ENCODE measurements at places on chromosomes 3 and 15. TPM values are rescaled to one million over a fixed set of nuclear protein-coding genes. Genes with fewer than 3 reads are reported as not detected.
A peak's percentile ranks its signal among the peaks of the same experiment; 100 is the strongest.

HIGD1A gene
- 335 TPM for total RNA-seq

AADAC gene
- total RNA-seq = not detected

SLC15A2 gene
- 3.9 TPM for total RNA-seq

FOXB1 gene
- total RNA-seq = not detected

ZNF385D gene
- total RNA-seq = 2.6 TPM

STRC gene
- total RNA-seq = not detected

IL20RB gene
- 0.43 TPM for total RNA-seq

GRCh38 chr15:68930268-68931022 is at the start of gene SPESP1:
Gene SPESP1, plus strand, starts transcription at chr15:68930525. Its CDS starts 129 bp downstream, at chr15:68930654.
- DNase-seq = peak; percentile 72

DNA sequence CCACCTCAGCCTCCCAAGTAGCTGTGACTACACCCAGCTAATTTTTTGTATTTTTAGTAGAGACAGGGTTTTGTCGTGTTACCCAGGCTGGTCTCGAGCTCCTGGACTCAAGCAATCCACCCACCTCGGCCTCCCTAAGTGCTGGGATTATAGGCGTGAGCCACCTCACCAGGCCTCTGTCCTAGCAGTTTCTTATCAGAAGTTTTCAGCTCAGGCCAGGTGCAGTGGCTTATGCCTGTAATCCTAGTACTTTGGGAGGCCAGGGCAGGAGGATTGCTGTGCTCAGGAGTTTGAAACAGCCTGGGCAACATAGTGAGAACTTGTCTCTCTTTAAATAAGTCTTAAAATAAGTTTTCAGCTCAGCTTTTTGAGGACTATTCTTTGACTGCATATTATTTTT is 48.4 kb downstream of the SGO1 start:
- DNase-seq = no peak

DNA sequence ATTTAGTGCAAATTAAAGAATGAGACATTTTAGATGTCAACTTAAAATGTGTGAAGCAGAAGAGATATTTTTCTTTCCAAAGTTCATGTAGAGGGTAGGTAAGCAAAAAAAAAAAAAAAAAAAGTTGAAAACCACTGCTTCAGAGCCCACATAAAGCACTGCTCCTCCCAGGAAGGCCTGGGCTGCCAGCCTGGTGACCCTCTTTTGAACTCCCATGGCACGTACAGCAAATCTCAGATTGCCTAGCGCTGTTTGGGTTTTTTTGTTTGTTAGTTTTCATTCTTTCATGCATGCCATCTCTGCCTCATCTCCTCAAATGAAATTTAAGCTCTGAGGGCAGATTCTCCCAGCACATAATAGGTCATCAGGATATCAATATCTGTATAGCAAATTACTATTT is 120.1 kb downstream of the SRGAP3 start:
- no peak for DNase-seq

DNA sequence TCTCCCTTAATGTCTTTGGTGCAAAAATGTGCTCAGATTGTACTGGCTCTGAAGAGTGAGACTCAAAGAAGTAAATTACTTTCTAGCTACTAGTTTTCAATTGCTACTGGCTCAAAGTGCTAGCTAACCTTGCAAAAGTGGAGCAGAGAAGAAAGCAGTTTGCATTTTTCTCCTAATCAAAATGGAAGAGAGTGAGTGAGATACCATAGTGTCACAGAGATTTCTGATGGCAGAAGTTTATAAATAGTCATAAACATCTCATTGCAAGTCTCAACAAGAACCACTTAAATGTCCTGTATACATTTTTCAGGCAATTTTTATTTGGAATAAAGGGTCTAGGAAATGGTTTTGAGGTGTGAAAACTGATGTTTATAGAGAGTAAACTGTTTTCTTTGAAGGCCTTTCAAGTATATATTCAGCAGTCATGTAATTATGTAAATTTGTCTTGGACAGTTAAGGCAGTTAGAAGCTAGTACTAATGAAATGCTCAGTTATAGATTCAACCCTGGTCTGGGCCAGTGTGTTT is 237.7 kb upstream of the GOLIM4 start:
- DNase-seq = no peak

- DNase-seq = peak; percentile 64
These were observed 15.6 kb downstream of the NBEAL2 start for GRCh38 chr3:46994801-46995731.

DNA sequence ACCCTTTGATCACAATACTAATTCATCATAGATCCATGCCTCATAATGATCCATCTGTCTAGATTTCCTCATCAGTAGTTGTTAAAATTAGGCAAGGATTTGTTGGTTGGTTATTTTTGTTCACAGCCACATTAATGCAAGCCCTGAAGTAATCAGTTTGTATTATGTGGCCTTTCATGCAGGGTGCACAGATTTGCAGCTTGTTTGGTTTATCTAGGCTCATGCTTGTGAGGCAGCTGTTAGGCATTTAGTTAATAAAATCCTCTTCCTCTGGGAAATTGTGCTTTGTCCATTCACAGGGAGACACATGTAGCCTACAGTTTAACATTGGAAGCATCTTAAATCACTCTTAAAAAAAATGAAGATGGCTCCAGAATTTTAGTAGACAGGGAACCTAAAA is 162.8 kb upstream of the ZNF385D start:
- no peak for DNase-seq

GRCh38 chr15:77528968-77529319 is 103.8 kb downstream of the LINGO1 start:
- DNase-seq = no peak

DNA sequence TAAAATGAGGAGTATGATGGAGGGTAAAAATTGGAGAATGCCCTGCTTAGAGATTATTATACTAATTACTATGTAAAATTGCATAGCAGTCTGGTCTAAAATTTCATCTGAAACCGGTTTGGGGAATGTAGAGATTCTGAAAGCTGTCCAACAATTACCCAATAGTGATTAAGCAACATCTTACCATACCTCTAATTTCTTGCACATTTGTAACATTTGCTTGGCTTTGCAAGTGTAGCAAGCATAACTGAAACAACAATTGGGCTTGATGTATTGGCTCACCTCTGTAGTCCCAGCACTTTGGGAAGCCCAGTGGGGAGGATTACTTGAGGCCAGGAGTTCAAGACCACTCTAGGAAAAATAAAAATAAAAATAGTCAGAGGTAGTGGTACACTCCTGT is 17.4 kb downstream of the AADACL2 start:
- DNase-seq = no peak

GRCh38 chr3:75042941-75043340 is 428.5 kb upstream of the CNTN3 start:
- DNase-seq = no peak

- DNase-seq = no peak
These were observed 80.2 kb downstream of the FMN1 start for GRCh38 chr15:33114374-33114717.

DNA sequence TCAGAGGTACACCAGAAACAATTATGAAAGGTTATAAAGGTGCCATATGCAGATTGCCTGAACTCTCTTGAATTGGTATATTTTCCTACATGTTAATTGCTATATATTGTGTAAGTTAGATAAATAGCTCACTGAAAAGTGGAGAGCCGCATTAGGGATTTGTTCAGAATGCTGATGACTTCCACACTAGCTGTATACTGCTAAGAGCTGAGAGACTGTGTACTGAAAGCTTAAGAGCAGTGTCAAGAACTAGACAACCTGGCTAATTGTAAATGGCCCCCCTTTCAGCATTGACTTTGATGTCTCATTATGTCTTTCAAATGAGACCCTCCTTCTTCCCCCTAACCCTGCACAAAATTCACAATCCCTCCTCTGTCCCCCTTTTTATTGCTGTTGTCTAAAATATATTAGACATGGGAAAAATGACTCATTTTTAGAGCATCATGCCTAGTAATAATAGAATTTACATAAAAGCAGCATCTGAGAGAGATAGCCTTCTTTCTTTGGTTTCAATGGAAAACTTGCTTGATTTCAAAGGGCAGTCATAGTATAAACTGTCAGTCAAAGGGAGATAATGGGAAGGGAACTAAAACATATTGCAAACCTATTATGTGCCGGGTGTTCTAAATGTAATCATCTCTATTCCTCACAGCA is 34.7 kb upstream of the GREM1 start:
- no peak for DNase-seq

DNA sequence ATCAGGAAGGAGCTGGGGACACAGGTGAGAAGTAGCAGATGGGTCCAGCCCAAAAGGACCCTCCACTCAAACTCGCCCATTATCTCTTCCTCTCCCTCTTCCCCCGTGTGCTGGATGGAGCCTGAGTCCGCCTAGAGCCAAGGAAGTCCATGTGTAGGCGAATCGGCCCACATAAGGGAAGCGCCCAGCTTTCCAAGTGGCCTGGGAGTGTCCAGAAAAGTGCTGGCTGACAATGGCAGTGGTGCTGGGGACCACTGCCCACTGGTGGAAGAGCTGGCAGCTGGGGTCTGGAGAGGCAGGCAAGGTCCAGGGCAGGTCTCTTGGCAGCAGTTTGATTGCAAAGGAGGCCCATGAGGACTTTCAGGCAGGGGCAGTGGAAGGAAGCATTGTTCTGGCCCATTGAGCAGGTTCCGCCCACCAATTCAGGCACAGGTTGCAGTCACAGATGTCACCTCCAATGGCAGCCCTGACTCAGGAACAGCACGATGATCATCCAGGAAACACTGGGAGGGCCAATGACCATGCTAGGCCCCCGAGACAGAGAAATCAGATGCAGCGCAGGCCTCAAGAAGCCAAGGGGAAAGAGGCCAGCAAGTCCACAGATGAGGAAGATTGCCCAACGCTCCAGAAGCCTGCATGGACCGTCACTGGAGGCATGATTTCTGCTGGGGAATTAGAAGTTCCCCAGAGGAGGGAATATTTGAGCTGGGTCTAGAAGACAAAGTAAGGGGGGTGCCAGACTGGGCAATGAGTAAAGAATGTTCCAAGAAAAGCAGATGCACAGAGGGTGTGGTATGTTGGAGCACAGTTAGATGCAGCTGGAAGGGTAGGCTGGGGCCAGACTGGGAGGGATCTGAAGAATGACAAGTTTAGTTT is 3.0 kb downstream of the MFGE8 start:
- no peak for DNase-seq

DNA sequence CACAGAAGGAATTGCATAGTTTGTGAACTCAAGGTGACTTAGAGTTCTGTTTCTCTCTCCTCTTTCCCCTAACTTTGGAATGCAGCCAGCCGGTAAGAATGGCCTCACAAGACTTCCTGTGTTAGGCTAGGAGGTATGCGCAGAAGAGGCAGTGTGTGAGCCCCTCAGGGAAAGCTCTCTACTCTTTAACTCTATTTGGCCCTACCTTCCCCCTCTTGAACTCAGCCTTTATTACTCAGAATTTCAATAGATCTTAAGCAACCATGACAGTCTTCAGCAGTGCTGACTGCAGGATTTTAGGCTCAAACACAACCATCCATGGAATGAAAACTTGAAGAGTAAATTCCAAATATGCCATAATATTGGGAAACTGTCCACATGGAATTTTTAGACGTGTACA is 209.5 kb downstream of the DTWD1 start:
- DNase-seq = no peak

GRCh38 chr15:41182266-41182665 is 48.3 kb downstream of the EXD1 start:
- DNase-seq = no peak

- no peak for DNase-seq
These were observed 54.6 kb upstream of the PIAS1 start for GRCh38 chr15:67999320-68000100.

DNA sequence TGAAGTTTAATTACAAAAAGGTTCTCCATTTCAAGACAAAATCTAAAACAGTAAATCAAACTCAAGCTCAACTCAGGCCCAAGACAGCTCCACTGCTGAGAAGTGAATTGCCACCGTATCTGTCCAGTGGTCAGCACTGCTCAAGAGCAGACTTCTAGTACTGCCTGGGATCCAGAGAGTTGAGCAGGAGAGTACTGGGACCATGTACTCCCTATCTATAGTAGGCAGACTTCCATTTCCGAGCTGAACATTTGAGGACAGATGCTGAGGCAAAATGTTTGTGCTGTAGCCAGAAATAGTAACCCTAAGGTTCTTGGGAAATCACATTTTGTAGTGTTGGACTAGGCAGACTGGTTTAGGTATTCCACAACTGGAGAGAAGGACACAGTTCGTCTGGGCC is 44.1 kb downstream of the MRPL3 start:
- DNase-seq = no peak

DNA sequence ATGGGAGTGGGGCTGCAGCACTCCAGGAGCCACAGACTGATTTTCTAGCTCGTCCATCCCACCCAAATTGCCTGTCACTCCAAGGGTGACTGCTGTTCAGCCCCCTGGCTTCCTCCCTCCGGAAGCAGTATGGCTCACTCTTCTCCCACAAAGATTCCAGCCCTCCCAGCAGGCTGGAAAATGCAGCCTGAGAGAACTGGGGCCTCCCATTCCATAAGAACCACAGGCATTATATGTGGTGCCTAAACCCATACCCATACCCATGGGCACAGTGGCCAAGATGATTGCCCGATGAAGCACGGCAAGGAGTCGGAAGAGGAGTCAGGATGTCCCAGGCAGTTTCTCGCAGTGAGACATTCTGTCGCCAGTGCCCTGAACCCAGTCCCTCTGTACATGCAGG is 6.0 kb upstream of the VILL start:
- no peak for DNase-seq

- no peak for DNase-seq
These were observed 13.7 kb downstream of the PXK start for GRCh38 chr3:58346368-58346767.

Data from Right ventricle myocardium inferior (tissue), 1 donor.